Stimulated activated CD4-positive, alpha-beta T cell treated with anti-CD3 and anti-CD28 coated beads, Interleukin-1b, Interleukin-23, amount 100 ng/mL, for 24 hours (primary cell): ENCODE measurements at places on chromosomes 4 and X.

GRCh38 chrX:20412871-20413486 is 146.3 kb upstream of the RPS6KA3 start:
- peak; percentile 9 for DNase-seq

DNA sequence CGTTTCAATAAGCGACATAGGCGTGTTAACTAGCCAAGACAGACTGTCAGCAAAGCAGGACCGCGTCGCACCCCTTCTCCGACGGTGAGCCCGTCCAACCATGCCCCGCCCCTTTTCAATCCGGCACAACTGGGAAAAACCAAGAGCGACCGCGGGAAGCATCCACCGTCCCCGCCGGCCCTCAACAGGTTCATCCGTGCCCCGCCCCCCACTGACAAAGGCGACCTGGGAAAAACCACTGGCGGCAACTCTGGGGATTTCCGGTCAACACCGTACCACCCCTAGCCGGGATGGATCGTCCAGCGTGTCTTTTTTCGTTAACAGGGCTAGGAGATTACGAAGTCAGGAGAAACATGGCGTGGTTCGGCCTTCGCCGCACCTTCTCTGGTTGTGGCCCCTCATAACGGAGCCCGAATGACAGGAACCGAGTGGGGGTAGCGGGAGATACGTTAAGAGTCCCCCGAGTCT is 377 bp downstream of the TIMM17B start:
- DNase-seq, result no peak

DNA sequence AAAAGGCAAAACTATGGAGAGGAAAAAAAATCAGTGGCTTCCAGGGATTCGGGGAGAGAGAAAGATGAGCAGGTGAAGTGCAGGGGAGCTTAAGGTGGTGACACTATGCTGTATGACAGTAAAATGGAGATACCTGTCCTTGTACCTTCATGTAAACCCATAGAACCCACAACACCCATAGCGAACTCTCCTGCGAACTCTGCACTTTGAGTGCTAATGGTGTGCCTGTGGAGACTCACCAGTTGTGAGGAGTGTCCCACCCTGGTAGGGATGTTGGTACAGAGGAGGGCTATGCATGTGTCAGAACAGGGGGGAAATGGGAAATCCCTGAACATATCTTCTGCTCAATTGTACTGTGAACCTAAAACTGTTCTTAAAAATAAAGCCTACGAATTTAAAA is 42.8 kb downstream of the HMX1 start:
- no peak for DNase-seq

DNA sequence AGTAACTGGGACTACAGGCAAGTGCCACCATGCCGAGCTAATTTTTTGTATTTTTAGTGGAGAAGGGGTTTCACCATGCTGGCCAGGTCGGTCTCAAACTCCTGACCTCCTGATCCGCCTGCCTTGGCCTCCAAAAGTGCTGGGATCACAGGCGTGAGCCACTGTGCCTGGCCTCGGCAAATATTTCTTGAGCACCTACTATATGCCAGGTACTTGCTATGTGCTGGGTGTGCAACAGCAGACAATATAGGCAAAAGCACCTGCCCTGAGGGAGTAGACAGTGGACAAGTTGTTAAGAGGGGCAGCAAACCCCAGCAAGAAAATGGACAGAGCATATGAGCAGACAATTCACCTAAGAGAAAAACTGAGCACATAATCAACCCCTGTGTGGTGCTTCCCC is 51.0 kb upstream of the CDKN2AIP start:
- DNase-seq, result no peak

- no peak for DNase-seq
Measured at GRCh38 chrX:87755493-87755892, 237.9 kb downstream of the KLHL4 start.

DNA sequence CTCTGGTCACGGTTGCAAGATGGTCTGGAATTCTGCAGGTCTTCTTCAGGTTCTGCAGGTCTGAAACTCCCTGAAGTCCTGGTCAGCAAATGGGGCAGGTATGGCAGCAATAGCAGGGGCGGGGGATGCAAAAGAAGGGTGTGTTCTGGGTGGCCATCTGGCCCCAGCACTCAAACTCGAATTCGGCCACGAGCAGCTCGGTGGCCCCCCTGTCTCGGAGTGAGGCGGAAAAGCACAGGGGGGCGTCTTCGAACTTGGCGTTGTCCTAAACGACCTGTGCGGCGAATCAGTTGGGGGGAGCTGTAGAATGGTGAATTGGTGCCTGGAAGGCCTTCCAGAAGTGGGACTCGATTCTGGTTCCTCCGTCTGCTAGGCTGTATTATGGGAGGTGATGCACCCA is 2.1 kb downstream of the RTL5 start:
- DNase-seq, result no peak

DNA sequence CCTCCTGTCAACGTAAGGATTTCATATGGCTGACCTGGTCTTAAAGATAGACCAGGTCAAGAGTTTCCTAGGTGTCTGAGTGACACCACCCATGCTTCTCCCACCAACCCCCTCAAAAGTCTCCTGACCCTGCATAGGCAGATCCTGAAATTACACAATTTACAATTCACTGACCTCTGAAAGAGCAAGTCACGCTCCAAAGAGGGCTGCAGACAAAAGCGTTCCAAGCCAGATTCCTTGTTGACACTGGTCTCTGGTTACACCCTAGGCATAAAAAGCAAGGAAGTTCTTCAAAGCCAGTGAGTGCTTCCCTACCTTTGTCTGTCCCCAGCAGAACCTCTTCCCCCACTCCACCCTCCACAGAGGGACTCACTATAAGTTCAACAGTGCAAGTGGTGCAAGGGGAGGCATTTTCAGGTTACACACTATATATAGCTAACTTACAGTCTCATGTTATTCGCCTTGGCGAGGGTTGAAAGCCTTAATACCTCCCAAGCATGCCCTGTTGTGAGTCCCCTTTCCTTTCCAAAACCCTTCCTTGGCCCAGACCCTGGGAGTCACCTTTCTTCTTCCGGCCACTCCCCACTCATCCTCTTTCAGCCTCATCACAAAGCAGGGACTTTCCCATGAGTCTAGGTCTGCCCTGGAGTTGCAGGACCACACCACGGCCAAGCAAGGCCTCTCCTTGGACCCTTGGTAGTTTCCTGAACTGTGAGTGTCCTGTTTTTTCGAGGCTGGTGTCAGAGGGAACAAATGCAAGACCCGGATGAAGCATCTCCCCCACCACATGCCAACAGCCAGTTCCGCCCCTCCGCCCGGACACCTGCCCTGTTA is 58.0 kb upstream of the KLF3 start:
- DNase-seq, result no peak

DNA sequence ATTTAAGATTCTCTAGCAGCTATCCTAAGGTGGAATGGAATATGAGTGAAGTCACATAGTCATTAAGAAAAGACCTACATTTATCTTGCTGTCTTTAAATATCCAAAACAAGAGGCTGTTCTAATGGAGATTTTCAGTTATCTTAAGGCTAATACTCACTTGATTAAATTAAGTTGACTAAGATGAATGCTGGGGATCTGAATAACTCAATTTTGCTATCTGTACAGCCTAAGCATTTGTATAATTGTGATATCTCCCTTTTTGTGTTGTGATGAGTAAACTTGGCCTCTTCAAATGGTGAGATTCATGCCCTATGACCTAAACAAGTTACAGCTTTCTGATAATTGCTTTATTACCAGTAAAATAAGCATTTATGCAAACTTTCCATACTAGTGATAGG is 13.6 kb upstream of the GUCY1A1 start:
- no peak for DNase-seq

GRCh38 chr4:184344435-184344834 is 126.8 kb upstream of the ENPP6 start:
- no peak for DNase-seq

GRCh38 chrX:46572340-46572936 is 1.1 kb upstream of the CHST7 start:
- no peak for DNase-seq
